ENCODE measurements at places on chromosomes 5 and 9.

GRCh38 chr5:63570752-63571151 lies 391.5 kb downstream of the HTR1A start:
- no peak for DNase-seq

- no peak for DNase-seq
Measured at GRCh38 chr5:57219386-57219785, 45.5 kb downstream of the GPBP1 start.

GRCh38 chr9:80076162-80076561 lies 504.4 kb downstream of the TLE4 start:
- DNase-seq, result no peak

DNA sequence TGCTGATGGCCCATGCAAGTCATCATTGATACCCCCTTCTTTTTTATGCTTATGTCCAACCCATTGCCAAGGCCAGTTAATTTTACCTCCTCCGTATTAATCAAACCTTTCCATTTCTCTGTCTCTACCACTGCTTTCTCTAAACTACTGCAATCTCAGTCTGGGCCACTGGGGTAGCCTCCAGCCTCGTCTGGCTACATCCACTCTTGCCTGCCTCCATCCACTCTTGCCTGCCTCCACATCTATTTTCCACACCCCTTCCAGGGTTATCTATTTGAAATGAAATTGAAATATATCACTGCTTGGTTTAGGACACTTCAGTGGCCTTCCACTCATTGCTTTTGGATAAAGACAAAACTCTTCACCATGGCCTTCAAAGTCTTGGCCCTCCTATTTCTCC lies 425.3 kb upstream of the CLINT1 start:
- no peak for DNase-seq

DNA sequence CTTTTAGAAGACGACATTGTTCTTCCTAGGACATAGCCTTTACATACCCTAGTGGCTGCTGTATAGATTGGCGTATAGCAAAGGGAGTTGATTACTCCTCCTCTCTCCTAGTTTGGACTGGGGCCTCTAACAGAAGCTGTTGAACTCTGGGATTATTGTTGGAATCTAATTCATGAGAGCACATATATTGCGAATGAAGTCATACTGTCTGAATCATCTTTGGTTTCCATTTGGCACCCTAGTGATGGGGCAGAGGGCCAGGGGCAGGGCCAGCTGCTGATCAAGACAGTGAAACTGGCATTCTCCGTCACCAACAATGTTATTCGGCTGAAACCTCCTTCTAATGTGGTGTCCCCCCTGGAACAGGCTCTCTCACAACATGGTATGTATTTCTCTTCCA lies 40.3 kb downstream of the NUP188 start:
- DNase-seq, result no peak

DNA sequence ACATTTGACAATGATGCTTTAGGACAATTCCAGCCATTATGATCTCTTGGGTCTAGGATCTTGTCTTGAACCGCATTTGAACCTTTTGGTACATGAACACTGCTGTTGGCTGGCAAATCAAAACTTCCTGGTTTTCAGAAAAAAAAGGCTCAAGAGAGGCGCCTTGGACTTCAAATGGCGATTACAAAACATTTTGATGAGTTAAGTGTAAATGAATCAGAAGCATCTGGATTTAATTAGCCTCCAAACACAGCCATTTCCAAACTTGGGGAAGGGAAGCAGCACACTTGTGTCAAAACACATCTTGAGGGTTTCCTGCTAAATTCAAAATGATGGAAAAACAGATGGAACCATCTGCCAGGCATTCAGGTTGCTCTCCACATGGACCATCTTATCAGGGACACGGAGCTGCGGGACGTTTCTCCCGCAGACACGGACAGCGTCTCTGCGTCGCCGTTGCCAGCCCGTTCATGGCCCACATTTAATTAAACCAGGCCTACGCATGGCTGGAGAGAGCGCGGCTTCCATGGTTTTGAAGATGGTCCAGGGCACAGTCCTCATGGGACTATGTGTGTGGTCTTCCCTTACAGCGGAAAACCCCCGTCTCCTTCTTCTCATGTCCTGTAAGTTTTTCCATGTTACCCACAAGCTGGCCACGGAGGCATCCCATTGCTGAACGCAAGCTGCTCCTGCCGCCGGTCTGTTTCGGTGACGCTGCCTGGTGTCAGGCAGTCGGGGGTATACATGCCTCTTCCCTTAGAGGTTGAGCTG lies 55.8 kb upstream of the PTCH1 start:
- DNase-seq, result no peak

- no peak for DNase-seq
Measured at GRCh38 chr9:116656977-116657376, 30.1 kb upstream of the TRIM32 start.

- no peak for DNase-seq
Measured at GRCh38 chr9:89387197-89387849, 69.0 kb downstream of the SECISBP2 start.

DNA sequence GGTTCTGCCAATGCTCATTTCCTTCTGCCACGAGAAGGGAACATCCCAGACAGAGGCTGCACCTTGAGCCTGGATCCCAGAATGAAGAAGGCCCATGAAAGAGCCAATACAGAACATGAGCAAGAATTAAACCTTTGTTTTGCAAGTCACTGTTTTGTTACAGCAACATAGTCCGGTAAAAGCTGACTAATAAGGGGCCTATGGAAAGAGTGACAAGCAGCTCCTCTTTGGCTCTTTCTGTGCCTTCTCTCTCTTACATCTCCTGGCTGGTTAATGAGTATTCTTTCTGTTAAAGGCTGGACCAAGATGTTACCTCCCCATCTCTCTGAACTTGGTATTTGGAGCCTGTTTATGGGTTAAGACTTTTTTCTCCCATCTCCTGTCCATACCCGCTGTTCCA lies 10.8 kb downstream of the GFRA3 start:
- no peak for DNase-seq

DNA sequence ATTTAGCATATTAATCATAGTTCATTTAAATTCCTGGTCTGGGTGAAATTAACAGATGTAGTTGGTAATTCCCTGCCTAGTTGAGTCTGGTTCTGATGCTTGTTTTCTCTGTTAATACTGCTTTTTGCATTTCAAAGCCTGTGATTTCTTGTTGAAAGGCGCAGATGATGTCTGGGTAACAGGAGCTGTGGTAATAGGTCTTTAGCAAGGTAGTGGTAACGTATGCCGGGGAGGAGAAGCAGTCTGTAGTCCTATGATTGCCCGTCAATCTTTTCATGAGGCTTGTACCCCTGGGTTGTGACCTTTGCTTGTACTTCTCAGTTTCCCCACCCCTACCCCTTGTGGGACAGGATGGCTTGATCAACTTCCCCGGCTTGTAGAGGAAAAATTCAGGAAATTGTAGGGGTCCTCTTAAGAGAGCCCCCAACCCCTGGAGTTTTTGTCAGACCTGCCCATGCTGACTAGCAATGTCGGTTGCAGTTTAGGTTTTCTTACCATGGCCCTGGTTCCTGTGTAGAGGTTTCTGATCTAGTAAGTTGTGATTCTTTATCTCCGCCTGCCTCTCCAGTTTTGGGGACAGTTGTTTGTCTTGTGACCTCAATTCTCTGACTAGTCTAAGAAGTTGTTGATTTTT lies 55.4 kb downstream of the SPIN1 start:
- DNase-seq, result no peak

- DNase-seq, result no peak
Measured at GRCh38 chr9:16482764-16483163, 387.7 kb downstream of the BNC2 start.

GRCh38 chr5:59466271-59466670 lies 427.3 kb downstream of the PDE4D start:
- DNase-seq, result no peak

GRCh38 chr9:135075234-135076142 lies 12.0 kb upstream of the OLFM1 start:
- DNase-seq, result peak; percentile 63

DNA sequence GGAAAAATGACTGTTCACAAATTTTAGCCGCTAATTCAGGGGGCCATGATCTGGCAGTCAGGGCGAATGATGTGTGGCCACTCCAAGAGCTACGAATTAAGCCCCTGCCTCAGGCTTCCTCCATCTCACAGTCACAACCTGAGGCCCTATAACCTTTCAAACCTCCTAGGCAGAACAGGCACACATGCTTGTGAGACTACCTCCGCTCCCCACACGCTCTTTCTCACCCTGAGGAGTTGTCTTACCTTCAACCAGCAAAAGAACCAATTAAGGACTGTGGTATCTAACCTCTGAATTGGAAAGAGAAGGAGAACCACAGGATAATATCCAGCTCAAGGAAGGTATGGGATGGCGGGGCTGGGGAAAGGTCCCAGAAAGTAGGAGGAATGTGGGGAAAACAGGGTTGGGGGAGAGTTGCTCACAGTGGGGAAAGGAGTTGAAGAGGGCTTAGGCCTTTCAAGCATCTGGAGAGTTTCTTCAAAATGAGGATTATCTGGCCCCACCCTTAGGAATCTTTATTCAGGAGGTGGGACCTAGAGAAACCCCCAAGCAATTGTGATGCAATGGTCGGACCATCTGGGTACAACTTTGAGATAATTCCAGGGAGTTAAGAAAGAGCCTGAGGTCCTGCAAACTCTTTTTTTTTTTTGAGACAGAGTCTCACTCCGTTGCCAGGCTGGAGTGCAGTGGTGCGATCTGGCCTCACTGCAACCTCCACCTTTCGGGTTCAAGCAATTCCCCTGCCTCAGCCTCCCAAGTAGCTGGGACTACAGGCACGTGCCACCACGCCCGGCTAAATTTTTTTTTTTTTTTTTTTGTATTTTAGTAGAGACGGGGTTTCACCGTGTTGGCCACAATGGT lies 5.5 kb downstream of the PCDH1 start:
- no peak for DNase-seq
